H1 (cell line): ENCODE measurements at places on chromosomes 7 and 10. TPM values are rescaled to one million over a fixed set of nuclear protein-coding genes. Genes with fewer than 3 reads are reported as not detected.

COBL gene
- 13.8 and 20.3 TPM in 2 replicates for polyA plus RNA-seq

RAMP3 gene
- polyA plus RNA-seq: 0.98 and 2.7 TPM in 2 replicates

INHBA gene
- polyA plus RNA-seq: 1.1 TPM in 2 replicates

CASD1 gene
- 6.7 and 14.2 TPM in 2 replicates for polyA plus RNA-seq

ACSL5 gene
- polyA plus RNA-seq: not detected in 2 replicates

HMX2 gene
- polyA plus RNA-seq: 2.2 and 2.7 TPM in 2 replicates

UBE2D4 gene
- polyA plus RNA-seq: 8.8 and 9.4 TPM in 2 replicates

SEC24C gene
- 67.4 and 70.4 TPM in 2 replicates for polyA plus RNA-seq

FFAR4 gene
- polyA plus RNA-seq: 0.05 TPM in 1 of 2 replicates, not detected in the other

FAM170B gene
- not detected in 2 replicates for polyA plus RNA-seq

GRM3 gene
- 3.1 and 4.9 TPM in 2 replicates for polyA plus RNA-seq

SNX10 gene
- polyA plus RNA-seq: 1.9 and 4.4 TPM in 2 replicates

OR2A42 gene
- 0.09 TPM in 1 of 2 replicates, not detected in the other for polyA plus RNA-seq

BTBD16 gene
- 0.05 TPM in 1 of 2 replicates, not detected in the other for polyA plus RNA-seq

TMEM236 gene
- polyA plus RNA-seq: 0.02 TPM in 2 replicates
